ENCODE measurements at places on chromosomes 6 and 20. TPM values are rescaled to one million over a fixed set of nuclear protein-coding genes. Genes with fewer than 3 reads are reported as not detected.

MROH8 gene
- polyA plus RNA-seq, result 6.1 TPM

- DNase-seq, result no peak
Observed at GRCh38 chr6:116328528-116328903, 42.2 kb upstream of the DSE start.

DNA sequence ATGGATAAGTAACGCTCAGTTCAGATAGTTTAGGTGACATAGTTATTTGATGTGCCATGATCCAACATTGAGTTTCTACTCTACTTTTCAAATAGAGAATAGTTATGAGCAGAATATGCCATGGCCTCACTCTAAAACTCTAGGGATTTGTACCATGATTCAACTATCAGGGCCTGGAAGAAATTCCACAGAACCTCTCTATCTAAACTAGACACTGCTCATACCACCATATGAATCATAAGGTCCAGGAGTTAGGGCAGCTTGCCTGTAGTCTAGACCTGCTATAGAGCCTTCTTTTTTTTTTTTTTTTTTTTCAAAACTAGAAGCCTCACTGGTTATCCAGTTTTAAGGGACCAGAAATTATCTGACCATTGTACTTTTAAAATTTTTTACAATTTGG, 571.8 kb upstream of the IMPG1 start:
- no peak for DNase-seq

- DNase-seq, result no peak
Observed at GRCh38 chr20:8421981-8422380, 289.9 kb downstream of the PLCB1 start.

DNA sequence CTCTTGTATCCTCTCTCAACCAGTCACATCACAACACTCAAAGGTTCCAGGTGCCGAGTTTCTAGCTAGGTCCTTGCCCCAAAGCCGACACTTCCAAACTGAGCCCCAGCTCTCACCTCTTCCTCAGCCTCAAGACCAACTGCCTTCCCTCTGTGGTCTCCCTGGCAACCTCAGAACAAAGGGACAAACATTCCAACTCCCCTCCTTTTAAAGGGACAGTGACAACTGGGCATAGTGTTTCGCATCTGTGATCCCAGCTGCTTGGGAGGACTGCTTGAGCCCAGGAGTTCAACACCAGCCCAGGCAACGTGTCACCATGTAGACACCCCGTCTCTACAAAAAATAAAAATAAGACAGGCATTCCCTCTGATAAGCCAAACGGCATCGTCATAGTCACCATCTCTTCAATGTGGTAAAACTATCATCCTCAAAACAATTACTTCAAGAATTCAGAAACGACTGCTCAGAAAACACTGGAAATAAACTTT, 11.3 kb downstream of the DIDO1 start:
- DNase-seq, result no peak

EYS gene
- 0.78 TPM for polyA plus RNA-seq

- no peak for DNase-seq
Observed at GRCh38 chr6:50709366-50709734, 4.0 kb upstream of the TFAP2D start.

RAD21L1 gene
- polyA plus RNA-seq, result not detected

GRCh38 chr6:118744261-118744941, 93.0 kb upstream of the CEP85L start:
- DNase-seq, result no peak

GRCh38 chr6:69238067-69238466, 558.7 kb downstream of the LMBRD1 start:
- DNase-seq, result no peak

GRCh38 chr20:58109126-58109880, 119.2 kb downstream of the ANKRD60 start:
- DNase-seq, result no peak

- DNase-seq, result no peak
Observed at GRCh38 chr20:38979842-38980241, 17.7 kb downstream of the DHX35 start.

- no peak for DNase-seq
Observed at GRCh38 chr6:49826743-49827406, 39.5 kb downstream of the CRISP1 start.

TSPO2 gene
- 2.1 TPM for polyA plus RNA-seq

COX4I2 gene
- polyA plus RNA-seq, result 1.8 TPM

MTCH1 gene
- 176 TPM for polyA plus RNA-seq

PGC gene
- not detected for polyA plus RNA-seq

DNA sequence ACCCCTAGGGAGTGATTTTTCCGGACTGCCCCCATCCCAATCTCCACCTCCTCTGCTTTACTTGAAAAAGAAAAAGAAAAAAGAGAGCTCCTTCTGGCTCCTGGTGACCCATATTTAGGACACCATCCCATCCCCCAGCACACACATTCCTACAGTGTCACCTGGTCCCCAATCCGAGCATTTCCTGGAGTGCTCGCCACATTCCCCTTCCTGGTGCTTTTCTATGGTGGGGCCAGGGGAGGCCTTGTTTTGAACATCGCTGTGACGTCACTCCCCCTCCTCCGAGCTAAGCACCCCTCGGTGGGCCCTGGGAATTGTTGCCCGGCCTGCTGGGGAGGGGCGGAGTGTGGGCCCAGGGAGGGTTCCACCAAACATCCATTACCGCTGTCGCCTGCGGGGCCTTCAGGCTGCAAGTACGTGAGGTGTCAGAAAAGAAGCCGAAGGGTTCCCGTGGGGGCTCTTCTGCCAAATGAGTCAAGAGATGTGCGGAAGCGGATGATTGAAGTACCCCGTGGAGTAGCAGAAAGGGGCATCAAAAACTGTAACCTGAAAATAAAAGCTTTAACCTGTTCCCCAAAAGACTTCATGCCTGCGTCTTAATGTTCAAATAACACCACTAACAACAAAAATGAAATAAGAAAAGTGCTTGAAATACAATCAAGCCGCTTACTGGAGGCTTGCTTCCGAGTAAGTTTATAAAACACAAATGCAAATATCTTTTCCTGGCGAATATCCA, 2.8 kb upstream of the FOXC1 start:
- no peak for DNase-seq

DNA sequence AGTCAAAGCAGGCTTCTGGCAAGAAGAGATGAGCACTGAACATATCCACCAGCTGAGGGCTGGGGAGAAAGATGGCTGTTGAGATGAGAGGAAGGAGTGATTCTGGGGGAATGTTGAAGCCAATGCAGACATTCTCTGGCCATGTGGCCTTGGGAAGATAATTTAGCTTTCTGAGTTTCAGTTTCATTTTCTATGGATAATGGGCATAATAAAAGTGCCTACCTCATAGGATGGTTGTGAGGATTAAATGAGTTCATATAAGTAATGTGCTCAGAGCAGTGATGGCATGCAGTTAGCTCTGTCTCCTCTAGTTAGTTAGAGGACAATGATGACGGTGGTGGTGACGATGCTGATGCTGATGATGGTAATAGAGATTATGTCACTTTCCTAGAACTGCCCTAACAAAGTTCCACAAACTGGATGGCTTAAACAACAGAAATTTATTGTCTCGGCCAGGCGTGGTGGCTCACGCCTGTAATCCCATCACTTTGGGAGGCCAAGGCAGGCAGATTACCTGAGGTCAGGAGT, 18.5 kb upstream of the KCNK5 start:
- DNase-seq, result no peak

- DNase-seq, result no peak
Observed at GRCh38 chr6:99349171-99350141, at the start of gene FAXC. Gene FAXC, minus strand, starts transcription at chr6:99349674. Its CDS starts 302 bp downstream, at chr6:99349372.

- DNase-seq, result no peak
Observed at GRCh38 chr20:58884966-58885365, 32.5 kb downstream of the GNAS start.

MATN4 gene
- 3.2 TPM for polyA plus RNA-seq

ABT1 gene
- 16.2 TPM for polyA plus RNA-seq

DNA sequence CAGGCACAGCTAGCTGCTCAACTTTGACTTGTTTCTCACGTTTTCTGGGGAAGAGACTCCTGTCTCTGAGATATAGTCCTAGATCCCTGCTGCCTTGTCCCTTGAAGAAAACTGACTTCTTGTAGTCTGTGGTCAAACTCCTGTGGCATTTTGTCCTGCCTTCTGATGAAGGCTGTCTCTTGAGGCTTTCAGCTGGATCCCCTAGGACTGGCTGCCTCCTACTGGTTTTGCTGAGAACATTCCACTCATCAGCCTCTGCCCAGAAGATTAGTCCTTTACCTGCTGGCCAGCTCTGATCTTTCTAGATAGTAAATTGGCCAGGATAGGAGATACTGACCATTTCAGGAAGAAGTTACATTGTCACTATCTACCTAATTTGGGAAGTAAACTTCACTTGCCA, 71.9 kb upstream of the CNR1 start:
- peak; percentile 1 for DNase-seq

DNA sequence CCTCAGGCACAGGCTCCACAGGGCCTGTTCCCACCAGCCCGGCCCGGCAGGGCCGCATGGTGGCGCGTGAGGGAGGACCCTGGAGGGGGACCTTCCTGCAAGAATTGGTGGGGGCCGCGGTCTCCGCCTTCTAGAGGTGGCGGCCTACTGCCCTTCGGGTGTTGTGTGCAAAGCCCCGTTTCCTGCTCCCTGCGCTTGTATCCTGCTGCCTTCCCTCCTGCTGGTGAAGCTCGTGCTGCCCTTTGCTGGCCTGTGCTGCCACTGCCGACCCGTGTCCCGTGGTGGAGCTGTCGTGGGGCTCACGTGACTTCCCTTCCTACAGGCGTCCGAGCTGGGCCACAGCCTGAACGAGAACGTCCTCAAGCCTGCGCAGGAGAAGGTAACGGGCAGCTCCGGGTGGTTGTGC, 8.4 kb upstream of the COL20A1 start:
- DNase-seq, result no peak

DNA sequence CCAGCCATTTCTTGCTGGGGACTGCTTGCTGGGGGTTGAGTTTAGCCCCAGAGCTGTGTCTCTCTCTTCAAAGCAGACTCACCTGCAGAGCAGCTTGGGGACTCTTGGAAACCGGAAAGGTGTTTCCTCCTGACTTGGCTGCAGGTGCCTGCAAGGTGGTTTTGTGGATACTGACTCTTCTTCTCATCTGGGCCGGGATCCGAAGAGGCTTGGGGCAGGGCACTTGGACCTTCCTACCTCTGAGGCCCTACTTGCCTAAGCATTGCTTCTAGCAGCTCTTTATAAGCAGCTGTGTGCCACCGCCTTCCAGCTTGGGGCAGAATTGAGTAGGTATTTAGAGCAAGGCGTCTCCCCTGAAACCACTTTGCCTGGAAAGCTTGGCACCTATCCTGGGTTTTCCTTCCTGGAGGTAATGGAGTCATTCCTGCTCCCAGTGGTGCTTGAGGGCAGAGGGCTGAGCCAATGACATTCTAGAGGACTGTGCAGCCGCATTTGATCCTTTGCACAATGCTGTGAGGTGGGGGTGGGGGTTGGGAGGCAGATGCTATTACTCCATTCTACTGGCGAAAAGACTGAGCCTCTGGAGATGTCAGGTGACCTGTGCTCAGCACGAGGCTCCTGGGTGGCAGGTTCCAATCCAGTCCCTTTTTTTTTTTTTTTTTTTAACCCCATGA, 3.4 kb upstream of the CTSZ start:
- no peak for DNase-seq

DNA sequence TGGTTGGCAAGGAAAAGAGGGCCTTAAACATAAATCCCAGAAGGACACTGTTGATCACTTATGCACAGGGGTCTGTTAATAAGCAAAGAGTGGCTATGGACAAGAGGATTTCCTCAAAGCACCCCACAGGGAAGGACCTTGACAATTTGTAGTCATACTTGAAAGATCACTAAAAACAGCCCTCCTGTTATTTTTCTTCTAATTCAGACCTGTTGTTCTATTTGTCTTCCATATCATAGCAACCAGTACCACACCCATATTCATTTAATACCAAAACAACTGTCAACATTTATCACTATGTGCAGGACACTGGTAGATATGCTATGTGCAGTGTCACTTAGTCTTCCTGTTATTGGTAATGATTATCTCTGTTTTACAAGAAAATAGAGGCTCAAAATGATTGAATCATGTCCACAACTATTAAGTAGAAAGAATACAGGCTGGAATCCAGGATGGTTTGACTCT, 3.2 kb upstream of the DYNLRB1 start:
- DNase-seq, result no peak

CHRNA4 gene
- polyA plus RNA-seq, result 24.5 TPM

DNA sequence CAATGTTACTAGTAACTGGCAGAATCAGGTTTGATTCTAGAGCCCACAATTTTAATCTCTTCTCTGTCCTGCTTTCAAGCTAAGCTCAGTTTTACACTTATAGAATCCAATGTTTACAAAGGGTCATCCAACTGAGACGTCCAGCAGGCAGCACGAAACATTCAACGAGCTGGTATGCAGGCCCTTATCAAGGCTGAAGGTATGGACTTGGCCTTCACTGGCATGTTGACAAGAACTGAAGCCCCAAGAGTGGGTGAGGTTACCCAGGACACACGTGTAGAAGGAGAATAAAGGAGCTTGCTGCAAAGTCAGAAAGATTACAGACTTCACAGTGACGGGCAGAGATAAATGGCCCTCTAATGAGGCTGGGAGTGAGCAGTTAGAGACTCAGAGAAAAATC, 187.4 kb downstream of the KIF16B start:
- DNase-seq, result no peak

DNA sequence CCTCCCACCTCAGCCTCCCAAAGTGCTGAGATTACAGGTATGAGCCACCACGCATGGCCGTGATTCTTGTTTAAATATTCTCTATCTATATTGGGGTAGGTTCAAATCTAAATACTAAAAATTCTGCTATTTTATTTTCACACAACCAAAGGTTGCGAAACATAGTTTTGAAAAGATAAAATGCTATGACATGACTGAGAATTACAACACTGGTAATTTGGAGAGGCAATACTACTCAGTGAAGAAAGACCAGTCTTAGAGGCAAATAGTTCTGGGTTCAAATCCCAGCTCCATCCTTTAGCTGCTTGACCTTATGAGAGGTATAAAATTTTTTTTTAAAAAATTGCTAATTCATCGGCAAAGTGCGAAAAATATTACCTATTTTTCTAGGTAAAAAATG, 137.0 kb upstream of the PREP start:
- DNase-seq, result no peak

GRCh38 chr20:57660181-57660921, 40.1 kb upstream of the ZBP1 start:
- no peak for DNase-seq

TTK gene
- 18.3 TPM for polyA plus RNA-seq

Measured in left renal pelvis (tissue), 4 donors.